LHCN-M2 (cell line): ENCODE measurements at places on chromosomes 3 and 15.

DNA sequence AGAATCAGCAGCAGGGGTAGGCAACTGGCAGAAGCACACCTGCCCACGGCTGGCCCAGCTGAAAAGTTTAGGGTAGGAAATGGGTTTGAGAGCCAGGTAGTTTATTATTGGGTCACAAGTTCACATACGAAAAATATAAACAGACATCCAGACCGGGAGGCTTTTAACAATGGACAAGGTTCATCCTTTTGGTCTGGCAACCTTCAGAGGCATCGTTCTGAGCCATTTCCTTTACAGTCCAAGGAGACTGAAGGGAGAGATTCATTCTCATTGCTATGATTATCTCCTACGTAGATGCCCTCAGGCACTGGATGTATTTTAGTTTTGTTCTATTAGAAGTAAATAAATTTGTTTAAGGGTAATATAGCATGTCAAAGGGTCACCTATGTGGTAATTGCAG is 248.0 kb upstream of the THBS1 start:
- DNase-seq, result no peak

DNA sequence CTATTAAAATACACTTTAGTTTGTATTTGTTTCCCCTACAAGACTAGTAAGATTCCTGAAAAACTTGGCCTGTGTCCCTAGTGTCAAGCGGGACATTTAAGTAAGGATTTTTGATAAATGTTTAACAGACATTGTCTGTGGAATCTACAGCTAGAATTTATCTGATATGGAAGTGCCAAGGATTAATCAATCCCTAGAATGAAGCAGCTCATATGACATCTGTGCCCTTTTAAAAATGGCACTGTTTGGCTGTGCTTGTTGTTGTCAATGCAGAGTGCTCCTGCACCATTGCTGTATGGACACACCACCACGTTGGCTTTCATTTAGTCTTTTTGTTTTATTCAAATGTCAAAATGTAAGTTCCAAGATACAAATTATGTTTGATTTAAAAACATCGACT is 14.3 kb upstream of the PDCD7 start:
- DNase-seq, result no peak

- peak; percentile 92 for DNase-seq
These were observed at the start of gene CLPX for GRCh38 chr15:65184868-65185717. TSS of gene CLPX (minus strand) at chr15:65185342. CDS start at chr15:65185153, 189 bp downstream.

- peak; percentile 52 for DNase-seq
These were observed 39.3 kb downstream of the C2CD4B start for GRCh38 chr15:62125773-62126172.

GRCh38 chr15:61996056-61996635 is 64.1 kb downstream of the VPS13C start:
- DNase-seq, result no peak
